ENCODE measurements at places on chromosomes 13 and 19. TPM values are rescaled to one million over a fixed set of nuclear protein-coding genes. Genes with fewer than 3 reads are reported as not detected.

KIR2DL1 gene
- not detected for total RNA-seq

ZNF442 gene
- 13.4 TPM for total RNA-seq

STX10 gene
- total RNA-seq, result 26.4 TPM

PCDH17 gene
- total RNA-seq, result 12.4 TPM

ZNF784 gene
- total RNA-seq, result 4.7 TPM

TUBB4A gene
- 2.5 TPM for total RNA-seq

F7 gene
- 0.63 TPM for total RNA-seq

ESD gene
- total RNA-seq, result 177 TPM

NTF4 gene
- total RNA-seq, result 2.5 TPM

JAK3 gene
- 4.8 TPM for total RNA-seq

IGFL3 gene
- total RNA-seq, result not detected

KRTDAP gene
- not detected for total RNA-seq

ETFB gene
- total RNA-seq, result 25.1 TPM

CGB7 gene
- total RNA-seq, result not detected

CEACAM16 gene
- total RNA-seq, result not detected

LILRB3 gene
- total RNA-seq, result 2.9 TPM

ATP8B3 gene
- total RNA-seq, result 1.4 TPM

AMH gene
- not detected for total RNA-seq

SLC25A41 gene
- total RNA-seq, result not detected
